Activated T-cell treated with anti-CD3 and anti-CD28 coated beads, Interleukin-2, amount 50 U/mL, for 72 hours (primary cell): ENCODE measurements at places on chromosomes 3 and 15. TPM values are rescaled to one million over a fixed set of nuclear protein-coding genes. Genes with fewer than 3 reads are reported as not detected.

- H3K4me3 ChIP-seq: no peak overlapping the region
- H3K4me1 ChIP-seq: peaks cover 35% of the 10 kb centered on the region
- peak overlapping the region; percentile 50 for H3K27ac ChIP-seq
- peaks cover 4% of the 10 kb centered on the region for H3K36me3 ChIP-seq
- H3K27me3 ChIP-seq: no peaks in the 10 kb centered on the region
- DNase-seq: peak; percentile 21
Measured at GRCh38 chr3:141425523-141426233, 57.4 kb downstream of the ZBTB38 start.

DNA sequence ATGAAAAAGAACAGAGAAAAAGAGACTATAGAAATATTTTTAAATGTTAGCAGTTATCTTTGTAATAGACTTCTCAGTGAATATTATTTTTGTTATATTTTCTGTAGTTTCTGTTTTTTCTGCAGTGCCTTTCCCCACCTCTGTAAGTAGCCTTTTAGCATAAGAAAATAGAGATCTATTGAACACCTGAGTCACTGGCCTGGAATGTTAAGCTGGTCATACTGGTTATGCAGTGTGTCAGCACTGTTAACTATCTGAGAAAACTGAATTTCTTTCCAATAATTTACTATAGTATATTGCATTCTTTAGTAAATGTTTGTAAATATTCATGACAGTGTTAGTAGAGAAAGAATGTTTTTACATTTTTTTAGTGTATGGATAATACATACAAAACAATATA is 79.8 kb downstream of the NECTIN3 start:
- H3K27me3 ChIP-seq: no peaks in the 10 kb centered on the region
- H3K4me1 ChIP-seq: no peaks in the 10 kb centered on the region
- H3K27ac ChIP-seq: no peak overlapping the region

DNA sequence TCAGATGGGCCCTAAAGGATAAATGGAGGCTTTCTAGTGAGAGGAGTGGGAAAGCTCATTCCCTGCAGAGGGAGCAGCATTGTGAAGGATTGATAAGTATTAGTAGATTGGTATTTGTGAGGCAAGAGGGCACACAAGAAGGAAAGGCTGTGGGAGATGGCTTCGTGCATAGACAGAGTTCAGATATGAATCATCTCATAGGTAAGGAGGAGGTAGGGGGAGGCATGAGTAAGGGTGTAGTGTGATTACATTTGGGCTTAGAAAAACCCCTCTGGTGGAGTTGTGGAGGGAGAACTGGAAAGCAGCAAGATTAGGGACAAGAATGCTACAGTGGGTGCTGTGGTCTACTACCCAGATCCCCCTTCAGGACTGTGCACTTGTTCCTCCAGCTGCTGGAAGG is 29.6 kb downstream of the ONECUT1 start:
- H3K36me3 ChIP-seq: no peaks in the 10 kb centered on the region
- no peak for DNase-seq
- H3K4me3 ChIP-seq: no peak overlapping the region
- no peak overlapping the region for H3K27ac ChIP-seq
- peaks cover 33% of the 10 kb centered on the region for H3K27me3 ChIP-seq
- peaks cover 13% of the 10 kb centered on the region for H3K4me1 ChIP-seq

GRCh38 chr15:42994546-42994945 is 74.0 kb upstream of the TTBK2 start:
- H3K27me3 ChIP-seq: no peaks in the 10 kb centered on the region
- no peak overlapping the region for H3K4me3 ChIP-seq
- DNase-seq: no peak
- peak overlapping the region; percentile 8 for H3K27ac ChIP-seq
- peaks cover 4% of the 10 kb centered on the region for H3K4me1 ChIP-seq
- peaks cover 7% of the 10 kb centered on the region for H3K36me3 ChIP-seq

GRCh38 chr3:47581422-47581821 is 2.8 kb upstream of the CSPG5 start:
- peaks cover 16% of the 10 kb centered on the region for H3K27me3 ChIP-seq
- H3K4me3 ChIP-seq: no peak overlapping the region
- no peak overlapping the region for H3K27ac ChIP-seq
- DNase-seq: no peak
- no peaks in the 10 kb centered on the region for H3K36me3 ChIP-seq
- H3K4me1 ChIP-seq: no peaks in the 10 kb centered on the region

Gene BFSP2
- not detected for total RNA-seq

Gene DNAJB8
- not detected for total RNA-seq

Gene ZNF501
- total RNA-seq: 6.2 TPM
